Caudate nucleus (tissue), 63 donors: ENCODE measurements at places on chromosomes 11 and 22.
A peak's percentile ranks its signal among the peaks of the same experiment; 100 is the strongest.

- no peak for DNase-seq
These were observed 36.5 kb downstream of the PRDM11 start for GRCh38 chr11:45182902-45183301.

GRCh38 chr11:11076879-11077278 lies 219.0 kb upstream of the ZBED5 start:
- no peak for DNase-seq

GRCh38 chr22:23673050-23673620 lies 17.7 kb upstream of the RGL4 start:
- DNase-seq, result no peak

GRCh38 chr11:3138178-3139085 lies 26.7 kb downstream of the OSBPL5 start:
- no peak for DNase-seq

DNA sequence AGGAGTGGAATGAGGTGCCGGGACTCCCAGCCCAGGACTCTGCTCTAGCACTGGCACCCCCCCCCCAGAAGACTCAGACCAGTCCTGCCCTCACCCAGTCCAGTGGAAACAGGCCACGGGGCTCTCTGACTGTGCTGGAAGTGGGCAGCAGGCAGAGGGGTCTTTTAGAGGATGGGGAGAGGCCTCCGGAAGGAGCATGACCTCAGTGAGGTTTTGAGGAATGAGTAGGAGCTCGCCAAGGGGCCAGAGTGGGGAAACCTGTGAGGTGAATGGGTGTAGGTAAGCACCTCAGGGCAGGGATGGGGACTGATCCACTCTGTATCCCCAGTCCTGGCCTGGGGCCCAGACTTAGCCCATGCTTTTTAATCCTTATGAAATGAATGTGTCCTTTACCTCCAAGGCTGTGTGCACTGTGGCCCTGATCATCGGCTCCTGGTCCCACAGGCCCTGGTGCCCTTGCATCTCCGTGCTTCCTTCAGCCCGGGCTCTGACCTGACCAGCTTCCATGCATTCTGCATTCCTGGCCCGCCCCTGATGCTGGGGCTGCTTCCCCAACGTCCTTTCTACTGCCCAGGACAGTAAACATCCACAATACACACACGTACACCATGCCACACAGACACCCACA lies 24.4 kb upstream of the RFPL3 start:
- no peak for DNase-seq

DNA sequence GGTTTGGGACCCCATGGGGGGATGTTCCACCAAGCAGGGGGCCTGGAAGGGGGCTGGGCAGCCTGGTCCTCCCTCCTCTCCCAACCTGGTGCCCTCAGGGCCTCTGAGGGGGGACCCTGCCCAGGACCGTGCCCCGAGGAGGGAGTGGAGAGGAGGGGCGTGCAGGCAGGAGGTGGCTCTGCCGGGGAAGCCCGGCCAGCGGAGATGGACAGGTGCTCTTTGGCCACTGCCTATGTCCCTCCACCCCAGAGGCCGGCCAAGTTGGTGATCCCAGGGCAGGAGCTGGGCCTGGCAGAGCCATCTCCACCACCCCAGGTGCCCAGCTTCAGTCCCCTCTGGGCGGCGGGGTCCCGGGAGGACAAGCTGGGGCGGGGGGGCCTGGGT lies 2.4 kb downstream of the MUC2 start:
- no peak for DNase-seq

- no peak for DNase-seq
These were observed 7.5 kb downstream of the VPS51 start for GRCh38 chr11:65103476-65103875.

DNA sequence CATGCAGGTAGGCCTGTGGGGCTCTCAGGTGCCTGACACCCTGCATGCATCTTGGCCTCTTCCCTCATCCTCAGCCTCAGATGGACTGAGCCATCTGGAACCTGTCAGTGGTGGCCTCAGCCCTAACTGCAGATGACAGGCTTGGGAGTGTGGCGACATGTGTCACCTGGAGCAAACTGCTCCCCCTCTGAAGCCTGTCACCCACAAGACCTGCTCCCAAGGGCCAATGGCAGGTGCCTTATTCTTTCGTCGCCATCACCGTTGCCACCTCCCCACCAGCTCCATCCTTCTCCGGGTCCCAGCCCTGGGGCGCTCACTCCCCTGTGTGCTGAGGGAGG lies 3.6 kb upstream of the SEPTIN5 start:
- no peak for DNase-seq

DNA sequence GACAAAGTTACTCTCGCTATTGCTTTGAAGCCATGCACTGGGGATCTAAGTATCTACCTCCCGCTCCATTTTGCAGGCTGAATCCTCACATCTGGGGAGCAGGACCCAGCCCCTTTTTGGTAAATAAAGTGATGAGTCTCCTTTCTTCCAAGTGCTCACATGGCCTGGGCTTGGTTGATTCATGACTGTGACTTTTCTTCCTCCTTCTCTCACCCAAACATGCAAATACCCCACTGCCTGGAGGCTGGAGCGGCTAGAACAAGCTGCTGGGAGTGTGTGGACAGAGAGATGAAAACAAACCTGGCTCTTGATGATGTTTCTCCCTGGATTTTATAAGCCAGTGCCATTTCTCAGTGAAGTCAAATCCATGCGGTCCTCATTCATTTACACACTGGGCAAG lies 72.7 kb downstream of the TRIM29 start:
- DNase-seq, result no peak

DNA sequence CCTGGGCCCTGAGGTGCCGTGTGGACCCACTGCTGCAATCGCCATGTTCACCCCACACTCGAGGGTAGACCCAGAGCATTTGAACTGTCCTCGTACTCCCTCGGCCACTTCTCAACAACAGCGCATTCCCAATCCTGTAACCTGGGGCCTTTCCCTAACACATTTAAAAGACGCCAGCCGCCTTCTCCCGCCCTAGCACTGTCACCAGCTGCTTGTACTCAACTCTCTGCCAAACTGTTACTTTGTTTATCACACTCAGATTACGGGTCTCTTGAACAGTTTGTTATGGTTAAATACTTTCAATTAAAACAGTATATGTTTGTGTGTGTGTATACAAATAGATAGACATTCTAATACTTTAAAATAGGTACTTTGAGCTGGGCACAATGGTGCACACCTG lies 20.7 kb downstream of the CDKN1C start:
- DNase-seq, result no peak

GRCh38 chr11:133982876-133983275 lies 26.1 kb upstream of the IGSF9B start:
- peak; percentile 51 for DNase-seq

DNA sequence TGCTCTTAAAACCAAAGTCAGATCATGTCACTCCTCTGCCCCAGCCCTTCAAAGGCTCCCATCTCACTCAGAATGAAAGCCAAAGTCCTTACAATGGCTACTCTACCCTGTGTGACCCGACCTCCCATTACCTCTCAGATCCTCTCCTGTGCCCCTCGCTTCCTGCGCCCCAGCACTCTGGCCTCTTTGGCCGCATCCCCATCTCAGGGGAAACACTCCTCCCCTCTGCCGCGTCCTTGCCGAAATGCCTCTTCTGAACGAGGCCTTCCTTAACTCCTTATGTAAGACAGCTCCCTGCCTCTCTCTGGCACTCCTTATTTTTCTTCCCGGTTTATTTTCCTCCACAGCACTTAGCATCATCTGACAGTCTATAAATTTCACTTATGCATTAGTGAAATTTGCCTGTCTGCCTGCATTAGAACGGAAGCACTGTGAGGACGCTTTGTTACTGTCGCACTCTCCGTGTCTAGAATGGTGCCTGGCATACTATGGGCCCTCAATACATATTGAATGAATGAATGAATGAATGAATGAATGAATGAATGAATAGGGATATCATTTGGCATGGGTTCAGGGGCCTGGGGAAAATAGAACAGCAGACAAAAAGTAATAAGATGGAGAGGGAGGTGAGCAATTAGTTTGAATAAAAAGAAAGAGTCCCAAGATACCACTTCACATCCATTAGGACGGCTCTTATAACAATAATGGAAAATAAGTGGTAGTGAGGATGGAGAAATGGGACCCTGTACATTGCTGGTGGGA lies 137.8 kb downstream of the CEP164 start:
- no peak for DNase-seq

DNA sequence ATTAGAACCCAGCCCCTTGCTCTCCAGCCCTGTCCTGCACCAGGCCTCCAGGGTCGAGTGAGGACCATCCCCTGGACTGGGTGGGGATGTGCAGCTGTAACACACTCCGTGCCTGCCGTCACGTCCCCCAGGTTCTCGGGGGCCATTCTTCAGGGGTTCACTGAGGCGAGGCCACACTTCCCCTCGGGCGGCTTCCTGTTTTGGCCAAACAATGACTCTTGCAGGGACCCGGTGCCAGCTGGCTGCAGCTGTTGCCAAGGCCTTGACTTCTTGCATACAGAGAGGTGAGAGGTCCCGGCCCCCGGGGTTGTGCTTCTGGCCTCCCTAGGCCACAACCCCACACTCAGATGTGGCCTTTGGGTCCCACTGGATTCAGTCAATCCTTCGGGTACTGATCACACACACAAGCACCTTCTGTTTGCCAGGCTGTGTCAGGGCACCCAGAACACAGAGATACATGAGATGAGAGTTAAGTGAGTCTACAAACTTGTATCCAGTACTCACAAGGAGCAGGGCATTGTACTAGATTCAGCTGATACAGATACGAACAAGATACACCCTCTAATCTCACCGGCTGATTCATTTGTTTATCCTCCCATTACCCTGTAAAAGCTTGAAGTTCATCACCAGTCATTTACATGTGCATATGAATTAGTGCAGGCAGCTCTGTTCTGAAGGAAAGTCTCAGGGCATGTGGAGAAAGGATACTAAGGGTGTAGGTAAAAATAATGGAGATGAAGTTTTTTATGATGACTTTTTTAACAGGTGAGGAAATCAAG lies 32.9 kb downstream of the LRRC32 start:
- DNase-seq, result no peak

GRCh38 chr11:102669664-102670063 lies 35.9 kb downstream of the MMP27 start:
- no peak for DNase-seq

DNA sequence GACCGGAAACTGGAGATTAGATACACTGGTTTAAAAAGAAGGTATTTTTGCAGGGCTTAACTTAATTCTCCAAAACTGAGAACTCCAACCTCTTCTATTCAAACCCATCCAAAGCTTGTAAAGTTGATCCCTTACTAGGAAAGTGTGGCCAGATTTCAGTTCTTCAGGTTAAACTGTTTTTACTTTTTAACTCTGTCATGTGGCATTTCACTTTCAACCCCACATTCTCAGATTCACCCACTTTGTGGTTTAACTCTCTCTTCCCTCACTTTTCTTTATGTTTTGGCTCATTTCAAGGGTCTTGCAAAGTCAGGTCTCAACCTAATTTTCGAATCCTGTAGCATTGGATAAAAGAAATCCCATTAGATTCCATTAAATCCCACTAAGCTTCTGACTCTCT lies 75.4 kb downstream of the MPPED2 start:
- DNase-seq, result no peak

DNA sequence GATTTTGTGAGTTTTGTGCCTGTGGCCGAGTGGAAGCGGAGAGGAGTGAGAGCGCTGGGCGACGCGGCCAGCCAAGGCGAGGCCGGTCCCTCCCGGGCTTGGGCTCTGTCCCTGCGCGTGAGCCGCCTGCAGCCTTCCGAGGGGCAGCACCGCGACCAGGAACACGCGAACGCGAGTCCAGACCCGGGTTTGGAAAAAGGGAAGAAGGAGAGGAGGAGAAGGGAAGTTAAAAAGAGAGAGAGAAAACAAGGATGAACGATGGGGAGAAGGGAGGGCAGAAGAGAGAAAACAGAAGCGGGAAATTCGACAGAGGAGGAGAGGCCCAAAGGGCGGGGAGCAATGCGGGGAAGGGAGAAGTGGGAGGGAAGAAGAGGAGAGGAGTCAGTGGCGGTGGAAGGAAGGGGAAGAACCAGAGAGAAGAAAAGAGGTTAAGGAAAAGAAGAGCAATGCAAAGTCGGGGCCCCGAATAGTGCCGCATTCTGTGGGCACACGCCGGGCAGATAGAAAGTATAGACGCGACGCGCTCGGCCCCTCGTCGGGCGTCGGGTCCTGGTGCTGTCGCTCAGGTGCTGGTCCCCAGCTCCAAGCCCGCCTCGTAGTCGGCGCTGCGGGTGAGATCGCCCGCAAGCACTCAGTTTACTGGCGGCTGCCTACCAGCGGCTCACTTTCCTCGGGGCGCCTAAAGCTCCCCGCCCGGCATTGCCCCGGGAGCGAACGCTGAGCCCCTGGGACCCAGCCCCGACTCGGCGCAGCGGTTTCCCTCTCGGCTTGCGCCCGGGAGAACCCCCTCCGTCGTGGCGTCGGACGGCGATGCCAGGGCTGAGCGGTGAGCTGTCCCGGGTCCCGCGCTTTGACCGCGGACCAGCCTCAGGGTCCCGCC lies 2.8 kb upstream of the BARX2 start:
- DNase-seq, result no peak

- no peak for DNase-seq
These were observed 228.2 kb upstream of the BLID start for GRCh38 chr11:122344215-122344614.

- DNase-seq, result no peak
These were observed 107.1 kb upstream of the PARVA start for GRCh38 chr11:12270215-12270797.

DNA sequence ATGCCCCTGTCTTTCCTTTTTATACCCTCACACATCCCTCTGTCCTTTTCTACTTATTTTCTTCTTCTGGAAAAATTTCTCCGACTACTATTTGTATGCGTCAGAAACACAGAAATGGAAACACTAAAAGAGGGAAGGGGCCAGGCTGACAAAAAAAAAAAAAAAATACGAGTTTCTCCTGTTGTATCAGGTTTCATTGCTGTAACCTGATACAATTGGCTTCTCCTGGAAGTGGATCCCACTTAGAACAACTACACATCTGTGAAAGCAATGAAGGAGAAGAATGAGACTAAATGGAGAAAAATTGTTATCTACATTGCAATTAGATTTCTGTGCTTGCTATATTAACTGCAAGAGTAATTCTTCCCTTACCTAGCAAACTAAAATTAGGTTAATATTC lies 393.9 kb downstream of the GUCY1A2 start:
- no peak for DNase-seq

DNA sequence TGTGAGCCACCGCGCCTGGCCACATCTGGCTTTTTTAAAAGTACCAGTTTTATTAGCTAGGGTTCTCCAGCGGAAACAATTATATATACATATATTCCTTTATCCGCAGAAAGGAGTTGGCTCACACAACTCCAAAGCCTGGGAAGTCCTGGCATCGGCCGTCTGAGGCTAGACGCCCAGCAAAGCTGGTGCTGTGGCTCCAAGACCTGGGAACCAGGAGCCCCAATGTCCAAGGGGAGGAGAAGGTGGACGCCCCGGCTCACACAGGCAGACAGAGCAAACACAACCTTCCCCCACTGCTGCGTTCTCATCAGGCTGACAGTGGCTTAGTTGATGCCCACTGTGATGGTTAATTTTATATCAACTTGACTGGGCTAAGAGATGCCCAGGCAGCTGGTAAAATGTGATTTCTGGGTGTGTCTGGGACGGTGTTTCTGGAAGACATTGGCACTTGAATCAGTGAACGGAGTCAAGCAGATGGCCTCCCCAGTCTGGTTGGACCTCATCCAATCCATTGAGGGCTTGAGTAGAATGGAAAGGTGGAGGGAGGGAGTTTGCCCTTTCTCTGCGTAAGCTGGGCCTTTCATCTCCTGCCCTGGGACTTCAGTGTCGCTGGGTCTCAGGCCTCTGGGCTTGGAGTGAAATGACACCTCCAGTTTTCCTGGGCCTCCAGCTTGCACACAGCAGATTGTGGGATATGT lies 904.4 kb downstream of the BRD1 start:
- DNase-seq, result no peak

GRCh38 chr11:69414773-69415187 lies 66.7 kb upstream of the LINC01488 start:
- no peak for DNase-seq

GRCh38 chr22:27327981-27328721 lies 473.4 kb downstream of the MN1 start:
- no peak for DNase-seq

- DNase-seq, result peak; percentile 53
These were observed at the start of the genes EML3 and ROM1 for GRCh38 chr11:62612366-62613290. Gene EML3 (minus strand): TSS chr11:62612775. CDS start chr11:62612457, 318 bp downstream. Gene ROM1 (plus strand): TSS chr11:62613257. CDS start chr11:62613282, 25 bp downstream.
